ENCODE measurements at places on chromosomes 12 and 14.

GRCh38 chr14:51453869-51454268 is 197.8 kb upstream of the FRMD6 start:
- DNase-seq = no peak

- no peak for DNase-seq
Measured at GRCh38 chr14:78666336-78667056, 496.3 kb downstream of the NRXN3 start.

- no peak for DNase-seq
Measured at GRCh38 chr12:90268574-90268973, 559.9 kb upstream of the ATP2B1 start.

GRCh38 chr12:15601210-15601800 is 187.9 kb downstream of the EPS8 start:
- no peak for DNase-seq

DNA sequence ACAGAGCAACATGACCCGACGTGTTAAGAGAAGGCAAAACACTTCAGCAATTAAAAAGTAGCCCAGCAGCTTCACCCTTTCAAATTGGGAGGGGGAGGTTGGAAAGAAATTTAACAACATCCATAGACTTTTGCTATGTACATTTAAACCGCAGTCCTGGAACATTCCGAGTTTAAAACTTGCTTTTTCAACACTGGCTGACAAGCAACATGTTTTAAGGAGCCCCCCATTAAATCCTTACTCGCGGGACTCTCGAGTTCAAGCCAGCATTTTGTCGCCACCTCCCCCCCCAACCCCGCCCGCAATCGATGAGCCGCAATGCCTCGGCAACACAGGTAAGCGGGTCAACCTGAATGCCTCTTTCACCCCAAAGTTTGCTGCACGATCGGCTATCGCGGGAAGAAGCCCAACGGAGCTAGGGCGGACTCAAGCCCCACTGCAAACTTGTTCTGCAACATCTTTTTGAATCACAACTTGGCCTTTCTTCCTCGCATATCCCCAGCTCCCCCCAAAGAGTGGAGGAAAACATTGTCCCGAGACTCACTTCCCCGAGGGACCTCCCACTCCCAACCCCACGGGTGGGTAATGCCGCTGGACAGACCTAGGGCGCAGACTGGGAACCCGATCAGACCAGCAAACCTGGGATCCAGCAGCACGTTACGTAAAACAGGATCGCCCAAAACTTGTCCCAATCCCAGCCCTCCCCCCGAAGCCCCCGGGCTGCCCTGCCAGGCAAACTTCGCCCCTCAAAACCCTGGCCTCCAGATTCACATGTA is 777 bp downstream of the ZFP36L1 start:
- DNase-seq = no peak

GRCh38 chr12:2693244-2693860 is 101.4 kb upstream of the FKBP4 start:
- DNase-seq = no peak

- DNase-seq = no peak
Measured at GRCh38 chr12:45934956-45935355, 55.4 kb downstream of the SCAF11 start.

DNA sequence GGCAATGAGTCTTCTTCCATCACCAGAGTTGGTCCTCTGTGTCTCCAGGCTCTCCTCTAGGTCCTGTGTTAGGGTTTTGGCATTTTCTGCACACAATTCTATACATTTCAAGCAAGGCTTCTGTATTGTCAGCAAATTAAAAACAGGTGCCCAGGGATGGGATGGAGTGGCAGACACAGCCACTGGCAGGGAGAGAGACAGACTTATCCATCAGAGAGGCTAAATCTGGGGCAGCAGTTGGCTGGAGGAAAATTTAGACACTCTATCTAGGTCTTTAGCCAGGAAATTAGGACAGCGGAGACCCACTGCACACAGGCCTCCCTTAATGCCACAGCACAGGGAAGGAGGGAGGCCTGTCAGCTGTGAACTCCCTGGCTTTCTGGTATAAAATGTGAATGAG is 20.2 kb downstream of the PLEKHD1 start:
- DNase-seq = no peak

DNA sequence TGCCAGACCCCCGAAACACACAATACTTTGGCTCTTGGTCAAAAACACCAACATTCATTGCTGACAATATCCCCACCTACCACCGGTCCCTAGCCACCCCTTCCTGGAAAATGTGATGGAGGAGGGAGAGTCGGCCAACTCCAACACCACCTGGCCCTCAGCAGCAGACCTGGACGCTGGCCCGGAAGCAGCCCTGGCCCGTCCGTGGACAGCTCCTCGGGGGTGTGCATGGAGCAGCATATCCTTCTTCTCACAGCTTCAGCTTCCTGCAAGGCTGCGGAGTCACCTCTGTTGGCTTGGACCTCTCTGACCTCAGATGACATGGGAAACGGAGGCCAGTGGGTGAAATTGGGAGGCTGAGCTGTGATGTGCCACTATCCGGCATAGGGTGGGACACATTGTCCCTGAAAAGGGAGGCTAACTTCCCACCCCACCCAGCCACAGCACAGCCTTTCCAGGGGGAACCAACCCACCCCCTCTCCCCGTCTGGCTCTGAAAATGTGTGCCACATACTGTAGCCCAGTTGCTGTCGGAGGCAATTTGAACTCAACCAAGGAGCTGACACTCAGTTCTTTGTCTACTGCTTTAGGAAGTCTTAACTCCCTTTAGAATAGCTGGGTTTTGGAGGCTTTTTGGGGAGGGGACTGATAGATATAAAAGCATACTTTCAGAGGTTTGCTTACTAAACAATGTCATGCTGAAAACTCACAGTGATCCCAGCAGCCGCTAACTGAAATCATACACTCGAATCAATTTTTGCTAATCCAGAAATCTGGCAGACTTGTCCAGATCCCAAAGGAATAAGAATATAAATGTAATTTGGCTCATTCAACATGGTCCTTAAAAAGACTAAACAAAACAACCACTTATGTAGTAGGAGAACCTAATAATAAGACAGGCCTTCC is 43.1 kb upstream of the LTA4H start:
- DNase-seq = no peak

- no peak for DNase-seq
Measured at GRCh38 chr14:105430565-105430964, 10.9 kb downstream of the MTA1 start.

GRCh38 chr12:40224439-40225291 is at the start of gene LRRK2:
Gene LRRK2 (plus strand): TSS chr12:40224997. CDS start chr12:40225132, 135 bp downstream.
- DNase-seq = peak; percentile 9

DNA sequence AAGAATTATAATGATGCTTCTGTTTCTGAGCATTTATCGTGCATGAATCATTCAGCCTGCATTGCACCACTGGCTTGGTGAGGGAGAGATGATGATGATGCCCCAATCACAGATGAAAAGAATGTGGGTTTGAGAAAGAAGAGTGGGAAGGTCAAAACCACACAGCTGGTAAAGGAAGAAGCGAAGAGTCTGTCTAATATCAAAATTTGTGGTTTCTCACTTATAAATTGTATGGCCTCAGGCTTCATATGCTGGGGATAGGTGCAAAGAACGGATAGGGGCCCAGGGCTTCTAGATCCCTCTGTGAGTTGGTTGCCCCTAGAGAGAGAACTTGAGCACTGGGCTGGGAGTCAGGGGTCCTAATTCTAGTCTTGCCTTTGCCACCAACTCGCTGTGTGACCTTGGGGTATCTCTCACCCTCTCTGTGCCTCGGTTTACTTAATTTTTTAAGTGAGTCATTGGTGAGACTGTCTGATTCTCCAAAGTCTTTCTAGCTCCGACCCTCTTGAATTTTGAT is 2.2 kb downstream of the OASL start:
- no peak for DNase-seq

GRCh38 chr14:105476097-105476830 is 1.6 kb downstream of the CRIP2 start:
- DNase-seq = no peak

- no peak for DNase-seq
Measured at GRCh38 chr12:21751517-21751916, 23.0 kb downstream of the KCNJ8 start.

DNA sequence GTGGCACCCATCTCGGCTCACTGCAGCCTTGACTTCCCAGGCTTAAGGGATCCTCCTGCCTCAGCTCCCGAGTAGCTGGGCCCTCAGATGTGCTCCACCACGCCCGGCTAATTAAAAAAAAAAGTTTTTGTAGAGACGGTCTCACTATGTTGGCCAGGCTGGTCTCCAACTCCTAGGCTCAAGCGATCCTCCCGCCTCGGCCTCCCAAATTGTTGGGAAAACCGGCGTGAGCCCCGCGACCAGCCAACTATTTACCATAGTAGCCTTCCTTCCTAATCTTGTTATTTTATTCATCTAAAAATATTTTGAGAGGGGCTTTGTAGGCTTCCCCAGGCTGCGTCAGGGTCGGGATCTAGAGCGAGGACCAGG is 25.4 kb upstream of the YY1 start:
- no peak for DNase-seq

GRCh38 chr12:89783359-89784060 is 74.9 kb upstream of the ATP2B1 start:
- DNase-seq = no peak

- DNase-seq = no peak
Measured at GRCh38 chr12:76790564-76791552, 26.9 kb downstream of the ZDHHC17 start.

GRCh38 chr12:106594447-106594846 is 11.6 kb downstream of the RFX4 start:
- DNase-seq = no peak

DNA sequence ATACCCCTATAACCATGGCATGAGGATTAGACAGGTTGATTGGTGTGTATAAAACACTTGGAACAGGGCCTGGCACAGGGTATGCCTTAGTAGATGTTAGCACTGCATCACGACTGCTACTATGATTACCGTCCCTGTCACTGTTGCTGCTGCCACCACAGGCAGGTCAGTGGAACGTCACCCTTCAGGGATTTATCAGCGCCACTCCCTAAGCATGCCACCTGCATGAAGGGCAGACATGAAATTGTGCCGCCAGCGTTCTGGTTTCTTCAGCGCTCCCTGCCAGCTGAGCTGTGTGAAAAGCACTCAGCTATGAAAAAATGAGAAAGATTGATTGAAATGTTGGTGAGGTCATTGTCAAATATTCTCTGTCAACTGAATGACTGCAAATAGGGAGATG is 477.0 kb downstream of the DPF3 start:
- DNase-seq = no peak

- no peak for DNase-seq
Measured at GRCh38 chr14:77485256-77485655, 13.4 kb downstream of the ISM2 start.

- DNase-seq = no peak
Measured at GRCh38 chr12:100962086-100962712, 167.6 kb downstream of the ANO4 start.

- DNase-seq = no peak
Measured at GRCh38 chr12:85657836-85658630, 178.2 kb downstream of the RASSF9 start.
